Smooth muscle cell of the pulmonary artery (primary cell): ENCODE measurements at places on chromosomes 5 and 9. TPM values are rescaled to one million over a fixed set of nuclear protein-coding genes. Genes with fewer than 3 reads are reported as not detected.

The NIM1K gene
- total RNA-seq = 2.7 and 3.2 TPM in 2 replicates

The JAKMIP2 gene
- 0.13 and 0.26 TPM in 2 replicates for total RNA-seq

The ELAVL2 gene
- total RNA-seq = not detected in 2 replicates

The ADAMTSL1 gene
- 111 and 128 TPM in 2 replicates for total RNA-seq

The BOD1 gene
- total RNA-seq = 63.8 and 80.5 TPM in 2 replicates

The C9orf72 gene
- total RNA-seq = 3.4 and 6.3 TPM in 2 replicates

The CACFD1 gene
- 10.9 and 13.7 TPM in 2 replicates for total RNA-seq

The DBH gene
- total RNA-seq = not detected in 2 replicates

The C9orf153 gene
- total RNA-seq = 0.98 and 0.99 TPM in 2 replicates

The INSL6 gene
- total RNA-seq = not detected in 2 replicates

The CXCL14 gene
- 0.26 TPM in 1 of 2 replicates, not detected in the other for total RNA-seq

The ZNF462 gene
- 18.2 and 24.6 TPM in 2 replicates for total RNA-seq
